Cardiac septum (tissue), 1 donor: ENCODE measurements at places on chromosomes 16 and 17. TPM values are rescaled to one million over a fixed set of nuclear protein-coding genes. Genes with fewer than 3 reads are reported as not detected.

SNX20 gene
- total RNA-seq: 0.75 TPM

CASKIN2 gene
- 48.2 TPM for total RNA-seq

OR4D1 gene
- total RNA-seq: not detected

MT4 gene
- not detected for total RNA-seq

TPSD1 gene
- not detected for total RNA-seq

KLHL11 gene
- 5.1 TPM for total RNA-seq

MYH8 gene
- total RNA-seq: 0.05 TPM

HSD11B2 gene
- total RNA-seq: 0.27 TPM

KRTAP4-8 gene
- not detected for total RNA-seq

DNA sequence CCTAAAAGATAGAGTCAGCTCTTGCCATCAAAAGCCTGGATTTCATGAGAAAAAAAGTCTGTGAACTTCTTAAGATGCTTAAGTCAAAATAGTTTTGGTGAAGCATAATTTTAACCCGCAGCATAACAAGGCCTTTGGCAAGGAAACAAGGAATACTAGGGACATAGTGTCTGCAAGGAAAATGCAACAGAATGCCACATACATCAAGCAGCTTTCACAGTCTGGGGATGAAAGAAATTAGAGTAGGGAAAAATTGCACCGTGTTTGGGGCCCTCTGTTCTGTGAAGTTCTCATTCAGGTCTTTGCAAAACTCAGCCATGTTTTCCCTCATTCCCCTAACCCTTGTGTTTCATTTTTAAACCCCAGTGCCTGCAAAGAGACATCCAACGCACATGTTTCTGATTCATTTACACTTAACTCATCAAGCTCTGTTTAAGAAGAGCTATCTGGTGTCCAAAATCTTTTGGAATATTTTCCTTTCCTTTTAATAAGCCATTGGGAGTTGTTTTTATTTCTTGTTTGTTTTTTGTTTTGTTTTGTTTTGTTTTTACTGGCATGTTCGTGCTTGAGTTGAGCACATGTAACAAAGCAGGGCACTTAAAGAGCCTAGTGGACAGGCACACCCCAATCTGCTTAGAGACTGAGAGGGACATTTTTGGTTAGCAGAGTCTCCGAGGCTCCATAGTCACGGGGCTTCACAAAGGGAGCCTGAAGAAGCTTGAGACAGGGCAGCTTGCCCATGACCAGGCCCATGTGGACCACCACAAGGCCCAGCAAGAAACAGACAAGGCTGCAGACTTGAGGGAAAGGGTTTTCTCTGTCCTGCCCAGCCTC is 116.5 kb downstream of the ANKFN1 start:
- no peak for DNase-seq

- no peak for DNase-seq
Measured at GRCh38 chr17:38687286-38687685, 12.5 kb upstream of the EPOP start.

DNA sequence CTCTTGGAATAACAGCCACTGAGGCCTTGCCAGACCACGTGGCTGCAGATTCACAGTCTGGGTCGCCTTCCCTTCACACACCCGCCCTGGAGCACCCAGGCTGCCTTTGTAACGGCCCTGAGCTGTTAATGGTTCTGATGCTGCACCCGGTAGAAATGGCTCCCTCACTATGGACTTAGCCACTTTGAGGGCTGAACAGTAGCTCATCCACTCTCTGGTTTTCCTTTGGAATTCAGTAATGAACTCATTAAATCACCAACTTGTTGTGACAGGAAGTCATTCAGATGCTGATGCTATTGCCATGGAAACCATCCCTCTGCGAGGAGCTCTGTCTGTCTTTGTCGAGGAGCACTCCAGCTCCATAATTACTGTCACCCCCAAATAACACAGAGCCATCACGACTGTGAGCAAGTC is 59.2 kb downstream of the CDK5R1 start:
- DNase-seq: no peak

- no peak for DNase-seq
Measured at GRCh38 chr17:58621174-58621573, 70.7 kb downstream of the TEX14 start.

DNA sequence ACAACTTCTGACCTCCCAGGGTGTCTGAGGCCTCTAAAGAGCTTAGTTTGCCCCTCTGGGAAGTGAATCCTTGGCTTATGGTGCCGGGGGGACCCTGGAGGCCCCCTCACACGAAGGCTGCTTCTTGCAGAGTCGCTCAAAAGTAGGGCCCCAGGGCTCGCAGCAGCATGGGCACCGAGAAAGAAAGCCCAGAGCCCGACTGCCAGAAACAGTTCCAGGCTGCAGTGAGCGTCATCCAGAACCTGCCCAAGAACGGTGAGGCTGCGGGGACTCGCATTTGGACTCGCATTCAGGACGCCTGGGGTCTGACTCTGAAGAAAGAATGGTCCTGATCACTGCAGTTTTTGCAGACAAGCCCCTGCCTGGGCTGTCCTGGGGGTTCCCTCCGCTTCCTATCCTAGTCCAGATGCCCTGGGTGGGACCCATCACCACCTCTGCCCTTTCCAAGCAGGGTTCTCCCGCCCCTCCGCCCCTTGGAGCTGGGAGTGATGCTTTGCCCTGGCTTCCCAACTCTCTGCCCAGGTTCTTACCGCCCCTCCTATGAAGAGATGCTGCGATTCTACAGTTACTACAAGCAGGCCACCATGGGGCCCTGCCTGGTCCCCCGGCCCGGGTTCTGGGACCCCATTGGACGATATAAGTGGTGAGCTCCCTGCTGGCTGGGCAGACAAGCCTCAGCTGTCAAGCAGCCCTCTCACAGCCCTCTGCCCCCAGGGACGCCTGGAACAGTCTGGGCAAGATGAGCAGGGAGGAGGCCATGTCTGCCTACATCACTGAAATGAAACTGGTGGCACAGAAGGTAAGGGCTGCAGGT is 698 bp downstream of the ACBD4 start:
- peak; percentile 72 for DNase-seq

- DNase-seq: no peak
Measured at GRCh38 chr16:7351610-7352510, 19.2 kb downstream of the RBFOX1 start.

GRCh38 chr17:70872103-70872502 is 702.8 kb downstream of the KCNJ2 start:
- DNase-seq: no peak

DNA sequence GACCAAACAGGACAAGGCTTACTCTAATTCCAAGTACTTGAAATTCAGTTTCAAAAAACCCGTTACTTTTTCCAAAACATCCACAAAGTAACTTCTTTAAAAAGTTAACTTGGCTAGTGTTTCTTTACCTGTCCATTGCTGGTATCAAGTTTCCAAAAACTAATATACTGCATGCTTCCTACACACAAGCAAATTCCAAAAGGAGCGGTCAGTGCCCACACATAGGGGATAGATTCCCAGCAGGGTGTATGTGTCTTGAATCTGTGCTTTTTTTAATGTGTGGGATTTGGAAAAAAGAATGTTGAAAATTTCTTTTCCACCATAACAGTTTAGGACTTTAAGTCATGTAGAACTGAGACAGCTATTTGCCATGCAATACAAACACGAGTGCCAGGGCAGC is 367.8 kb upstream of the SOX9 start:
- no peak for DNase-seq

GRCh38 chr17:29116804-29117753 is 63.1 kb downstream of the MYO18A start:
- peak; percentile 92 for DNase-seq

DNA sequence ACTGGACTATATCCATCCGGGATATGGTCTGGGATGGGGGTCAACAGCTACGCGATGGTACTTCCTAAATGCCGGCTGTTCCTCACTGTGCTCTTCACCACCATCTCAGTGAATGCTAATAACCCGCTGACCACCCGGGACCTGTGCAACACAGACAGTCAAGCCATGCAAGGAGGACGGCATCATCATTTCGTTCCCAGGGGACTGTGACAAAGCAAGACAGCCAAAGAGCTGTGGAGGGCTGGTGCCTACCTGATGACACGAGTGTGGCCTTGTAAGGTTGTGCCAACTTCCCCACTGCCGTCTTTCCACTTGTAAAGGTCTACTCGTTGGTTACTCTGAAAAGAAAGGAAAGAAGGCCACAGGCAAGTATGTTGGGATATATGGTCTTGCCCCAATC is 33.7 kb downstream of the WDR59 start:
- peak; percentile 46 for DNase-seq

GRCh38 chr16:66926961-66927436 is 1.7 kb upstream of the RRAD start:
- no peak for DNase-seq

GRCh38 chr17:39174920-39175694 is 9.1 kb upstream of the ARL5C start:
- DNase-seq: no peak

DNA sequence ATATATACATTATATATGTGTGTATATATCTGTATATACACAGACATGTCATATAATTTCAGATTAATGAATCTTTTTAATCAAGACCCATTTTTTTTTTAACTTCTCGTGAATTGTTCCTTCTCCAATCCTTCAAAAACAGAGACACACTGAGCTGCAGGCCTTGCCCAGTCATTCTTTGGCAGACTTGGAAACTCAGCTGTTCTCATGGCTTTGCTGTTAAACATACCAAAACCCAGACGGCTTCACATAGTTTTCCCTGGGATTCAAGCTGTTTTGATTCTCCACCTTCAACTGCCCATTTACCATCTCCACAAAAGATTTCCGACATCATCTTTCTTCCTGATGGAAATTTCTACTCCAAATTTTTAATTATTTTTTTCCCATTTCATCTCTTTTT is 148.7 kb downstream of the KCNJ2 start:
- no peak for DNase-seq

GRCh38 chr16:4377573-4378154 is 6.0 kb downstream of the VASN start:
- DNase-seq: no peak

GRCh38 chr17:74251051-74251450 is 23.0 kb upstream of the DNAI2 start:
- DNase-seq: no peak

DNA sequence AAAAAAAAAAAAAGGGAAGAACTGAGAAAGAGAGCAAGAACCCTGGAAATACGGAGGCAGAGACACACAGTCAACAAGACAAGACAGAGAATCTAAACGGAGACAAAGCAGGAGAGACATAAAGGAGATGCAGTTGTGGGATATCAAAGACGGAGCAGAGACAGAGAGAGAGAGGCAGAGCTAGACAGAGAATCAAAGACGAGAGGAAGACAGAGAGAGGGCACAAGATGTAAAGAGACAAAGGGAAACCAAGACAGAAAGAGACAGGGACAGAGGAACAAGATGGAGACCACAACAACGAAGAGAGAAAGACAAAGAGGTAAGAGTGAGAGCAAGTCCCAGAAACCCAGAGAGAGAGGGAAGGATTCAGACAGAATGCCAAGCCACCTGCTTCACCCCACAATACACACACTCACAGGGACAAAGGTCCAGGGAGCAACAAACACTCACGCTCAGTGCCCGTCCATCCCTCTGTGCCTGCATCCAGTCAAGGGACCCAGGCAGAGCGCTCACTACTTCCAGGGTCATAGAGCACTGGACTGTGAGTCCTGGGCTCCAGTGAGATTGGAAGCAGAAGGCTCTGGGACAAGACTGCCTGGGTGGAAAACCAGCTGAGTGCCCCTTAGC is 88.9 kb downstream of the C16orf78 start:
- DNase-seq: no peak

DNA sequence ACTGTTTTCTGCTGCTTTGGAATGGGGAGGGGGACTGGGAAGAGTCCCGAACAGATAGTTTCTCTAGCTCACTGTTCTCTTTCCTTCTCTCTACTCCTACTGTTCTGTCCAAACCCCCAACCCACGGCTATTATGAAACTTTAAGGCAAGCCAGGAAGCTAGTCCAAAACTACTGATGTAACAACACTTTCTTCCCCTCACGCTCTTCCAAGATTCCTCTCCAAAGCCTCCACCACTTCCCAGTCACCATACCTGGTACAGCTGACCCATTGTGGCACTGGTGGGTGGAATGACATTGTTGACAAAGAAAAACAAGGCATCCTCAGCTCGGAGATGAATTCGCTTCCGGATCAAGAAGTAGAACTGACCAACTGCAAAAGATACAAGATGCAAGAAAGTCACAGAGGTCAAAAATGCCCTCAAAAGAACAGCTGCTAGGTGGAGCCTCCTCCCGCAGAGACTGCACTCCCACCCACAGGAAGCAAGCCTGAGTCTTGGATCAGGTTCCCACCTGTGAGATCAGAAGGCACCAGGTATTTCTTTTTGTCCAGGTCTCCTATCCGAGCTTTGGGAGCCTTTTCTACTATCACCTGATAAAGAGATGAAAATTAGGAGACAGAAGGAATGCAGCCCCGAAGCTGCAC is 1.0 kb downstream of the GABARAP start:
- no peak for DNase-seq

DNA sequence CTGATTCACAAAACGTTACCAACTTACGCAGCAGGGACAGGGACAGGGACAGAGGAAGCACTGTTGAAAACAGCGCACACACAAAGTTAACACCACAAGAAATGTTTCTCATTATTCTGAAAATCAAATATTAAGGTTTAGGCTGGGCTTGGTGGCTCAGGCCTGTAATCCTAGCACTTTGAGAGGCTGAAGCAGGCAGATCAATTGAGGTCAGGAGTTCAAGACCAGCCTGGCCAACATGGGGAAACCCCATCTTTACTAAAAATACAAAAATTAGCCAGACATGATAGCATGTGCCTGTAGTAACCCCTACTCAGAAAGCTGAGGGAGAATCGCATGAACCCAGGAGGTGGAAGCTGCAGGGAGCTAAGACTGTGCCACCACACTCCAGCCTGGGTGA is 4.2 kb downstream of the CYTH1 start:
- no peak for DNase-seq

GRCh38 chr17:50844117-50844700 is 8.8 kb downstream of the WFIKKN2 start:
- no peak for DNase-seq

- no peak for DNase-seq
Measured at GRCh38 chr17:80961541-80962330, 29.9 kb upstream of the CHMP6 start.
